Neural progenitor cell (in vitro differentiated cells): ENCODE measurements at places on chromosomes 1 and 21. TPM values are rescaled to one million over a fixed set of nuclear protein-coding genes. Genes with fewer than 3 reads are reported as not detected.

The DNAJC11 gene
- 39.4 and 47.6 TPM in 2 replicates for total RNA-seq

DNA sequence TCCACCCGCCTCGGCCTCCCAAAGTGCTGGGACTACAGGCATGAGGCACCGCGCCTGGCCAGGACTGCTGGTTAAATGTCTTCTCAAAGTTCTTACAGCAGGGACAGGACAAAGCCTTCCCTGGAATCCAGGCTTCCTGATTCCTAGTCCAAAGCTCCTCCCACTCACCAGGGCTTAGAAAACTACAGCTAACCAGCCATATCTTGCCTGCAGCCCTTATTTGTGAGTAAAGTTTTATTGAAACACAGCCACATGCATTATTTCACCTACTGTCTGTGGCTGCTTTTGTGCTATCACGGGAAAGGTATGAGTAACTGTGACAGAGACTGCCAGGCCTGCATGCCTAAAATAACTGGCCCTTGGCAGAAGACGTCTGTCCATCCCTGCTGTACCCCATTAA is 24.4 kb downstream of the TMCO4 start:
- no peak for DNase-seq

DNA sequence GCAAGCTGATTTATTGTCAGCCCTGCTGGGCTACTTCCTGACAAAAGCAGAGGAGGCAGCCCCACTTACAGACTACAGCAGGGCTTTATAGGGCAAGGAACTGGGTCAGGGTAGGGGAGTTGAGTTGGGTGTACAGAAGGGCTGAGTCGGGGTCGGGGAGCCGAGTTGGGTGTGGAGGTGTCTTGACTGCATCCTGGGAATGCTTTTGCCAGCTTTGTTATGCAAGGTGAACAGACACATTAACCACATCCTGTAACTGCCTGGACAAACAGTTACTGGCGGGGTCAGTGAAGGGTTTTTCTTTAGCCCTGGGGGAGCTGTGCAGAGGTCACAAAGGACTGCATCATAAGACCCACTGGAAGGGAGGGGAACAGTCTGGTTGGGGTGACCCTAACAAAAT is 39.1 kb upstream of the GBP5 start:
- no peak for DNase-seq

The KIRREL1 gene
- 39.5 and 70.7 TPM in 2 replicates for total RNA-seq

DNA sequence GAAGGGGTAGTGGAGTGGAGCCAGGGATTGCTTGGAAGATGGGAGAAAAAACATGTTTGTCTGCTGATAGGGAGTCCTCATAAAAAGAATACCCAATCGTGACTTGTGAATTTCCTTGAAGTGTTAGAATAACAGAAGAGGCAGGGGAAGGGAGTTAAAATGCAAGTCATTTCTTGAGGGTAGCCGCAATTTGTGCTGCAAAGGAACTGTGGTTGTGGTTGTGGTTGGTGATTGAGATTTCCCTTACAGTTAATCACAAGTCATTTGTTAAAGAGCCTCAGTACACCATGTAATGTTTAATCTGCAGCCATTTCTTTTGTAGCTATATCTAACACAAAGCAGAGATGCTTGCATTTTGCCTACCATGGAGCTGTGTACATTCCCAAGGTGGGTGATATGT is 38.5 kb upstream of the EGLN1 start:
- DNase-seq: no peak

DNA sequence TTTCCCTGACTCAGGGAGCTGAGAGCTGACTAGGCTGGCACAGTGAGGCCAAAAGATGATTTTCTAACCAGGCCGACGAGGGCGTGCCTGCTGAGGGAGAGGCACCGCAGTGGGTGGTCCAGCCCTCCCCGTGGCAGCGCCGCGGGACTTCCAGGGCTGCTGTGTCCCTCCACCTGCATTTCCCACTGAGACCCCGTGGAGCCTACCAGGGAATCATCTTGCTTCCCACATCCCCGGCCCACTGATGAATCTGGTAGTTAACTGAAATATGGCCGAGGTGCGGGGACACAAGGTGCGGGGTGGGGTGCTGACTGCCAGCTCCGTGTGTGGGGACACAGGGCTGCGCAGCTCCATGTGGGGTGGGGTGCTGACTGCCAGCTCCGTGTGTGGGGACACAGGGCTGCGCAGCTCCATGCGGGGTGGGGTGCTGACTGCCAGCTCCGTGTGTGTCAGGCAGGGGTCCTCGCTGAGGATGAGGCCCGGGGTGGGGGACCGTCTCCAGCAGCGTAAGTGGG is 10.4 kb downstream of the WRAP73 start:
- DNase-seq: no peak

The KRTAP6-1 gene
- not detected in 2 replicates for total RNA-seq

DNA sequence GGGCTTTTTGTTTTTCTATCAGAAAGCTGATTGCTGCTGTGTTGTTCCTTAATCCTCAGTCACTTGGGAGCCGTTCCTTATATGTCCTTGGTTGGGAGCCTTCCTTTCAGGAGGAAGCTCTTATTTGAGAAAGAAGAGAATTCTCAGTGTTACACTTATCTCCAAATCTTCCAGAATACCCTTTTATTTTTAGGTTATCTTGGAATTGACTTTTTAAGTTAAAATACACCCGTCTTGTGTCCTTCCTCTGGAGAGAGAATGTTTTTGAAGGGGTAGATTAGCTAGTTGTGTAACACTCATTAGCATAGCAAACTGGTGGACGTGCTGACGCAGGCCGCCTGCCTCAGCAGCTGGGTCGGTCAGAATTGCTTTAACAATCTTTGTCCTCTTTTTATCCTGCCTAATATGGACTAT is 42.1 kb downstream of the LRRC8B start:
- DNase-seq: peak; percentile 68

GRCh38 chr1:52503706-52504105 is 49.2 kb downstream of the TUT4 start:
- no peak for DNase-seq

The EPHA10 gene
- 0.53 TPM in 1 of 2 replicates, not detected in the other for total RNA-seq

The TSACC gene
- 0.87 TPM in 1 of 2 replicates, not detected in the other for total RNA-seq

DNA sequence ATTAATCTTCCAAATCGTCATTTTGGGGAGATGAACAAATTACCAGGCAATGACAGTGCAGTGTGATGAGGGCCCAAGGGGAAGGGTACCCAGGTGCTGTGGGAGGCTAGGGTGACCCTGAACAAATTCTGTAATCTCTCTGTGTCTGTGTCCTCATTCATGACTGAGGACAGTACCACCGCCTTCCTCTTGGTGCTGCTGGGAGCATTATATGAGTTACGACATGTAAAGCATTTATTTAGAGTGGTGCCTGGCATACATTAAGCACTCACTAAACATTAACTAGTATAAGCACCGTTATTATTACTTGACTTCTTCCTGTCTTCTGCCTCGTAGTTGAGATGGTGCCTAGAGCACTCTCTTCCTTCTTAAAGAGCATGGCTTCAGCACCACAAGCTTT is 468.2 kb upstream of the VAMP3 start:
- no peak for DNase-seq

GRCh38 chr1:16077406-16078245 is 4.2 kb upstream of the FAM131C start:
- peak; percentile 3 for DNase-seq

DNA sequence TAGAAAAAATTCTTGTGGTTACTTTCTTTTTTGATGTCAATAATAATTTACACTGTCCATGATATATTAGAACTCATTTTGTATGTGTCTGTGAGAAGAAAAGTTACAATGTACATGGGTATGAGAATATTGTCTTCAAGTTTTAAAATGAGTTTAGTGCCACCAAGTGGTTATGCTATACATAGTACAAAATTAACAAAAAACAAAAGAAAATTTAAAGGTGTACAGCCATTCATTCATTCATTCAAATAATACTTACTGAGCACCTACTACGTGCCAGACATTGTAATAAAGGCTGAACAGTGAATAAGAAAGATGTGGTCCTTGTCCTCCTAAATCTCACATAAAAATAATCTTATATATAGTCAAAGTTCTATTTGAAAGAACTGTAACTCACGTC is 27.7 kb downstream of the UCHL5 start:
- DNase-seq: no peak

The RBM34 gene
- 90.4 and 107 TPM in 2 replicates for total RNA-seq

DNA sequence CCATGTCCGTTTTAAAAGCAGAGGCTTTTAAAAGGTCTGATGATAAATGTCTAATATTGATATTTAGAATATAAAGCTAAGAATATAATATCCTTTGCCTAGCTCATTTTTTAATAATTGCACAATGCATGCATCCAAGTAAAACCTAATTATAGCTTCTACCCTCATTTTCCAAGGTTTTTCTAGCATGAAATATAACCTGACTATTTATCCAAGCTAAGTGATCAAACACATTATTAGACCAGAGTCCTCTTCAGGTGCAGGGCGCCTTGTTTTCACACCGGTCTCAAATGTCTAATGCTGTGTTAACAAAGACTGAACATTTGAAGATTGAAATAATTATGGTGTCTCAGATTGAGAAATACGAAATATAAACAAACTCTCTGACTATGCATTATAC is 648.9 kb upstream of the CXADR start:
- DNase-seq: no peak

GRCh38 chr1:62240651-62241370 is 46.2 kb downstream of the L1TD1 start:
- no peak for DNase-seq

The LCE3E gene
- not detected in 2 replicates for total RNA-seq

DNA sequence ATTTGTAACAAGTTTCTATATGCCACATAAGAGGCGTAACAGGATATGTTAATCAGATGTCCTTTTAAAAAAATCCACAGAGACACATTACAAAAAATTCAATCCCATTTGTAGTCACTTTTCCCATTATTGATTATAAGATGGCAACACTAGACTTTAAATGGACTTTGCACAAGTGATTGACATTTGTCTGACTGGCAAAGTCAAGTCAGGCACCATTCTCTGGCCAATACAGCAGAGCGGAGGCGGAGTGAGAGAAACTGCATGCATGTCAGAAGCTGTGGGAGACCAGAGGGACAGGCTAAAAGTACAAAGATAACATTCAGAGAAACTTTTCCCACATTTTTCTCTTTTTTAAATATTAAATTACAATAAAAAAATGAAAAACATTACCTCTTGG is 28.1 kb upstream of the RGS5 start:
- DNase-seq: no peak

DNA sequence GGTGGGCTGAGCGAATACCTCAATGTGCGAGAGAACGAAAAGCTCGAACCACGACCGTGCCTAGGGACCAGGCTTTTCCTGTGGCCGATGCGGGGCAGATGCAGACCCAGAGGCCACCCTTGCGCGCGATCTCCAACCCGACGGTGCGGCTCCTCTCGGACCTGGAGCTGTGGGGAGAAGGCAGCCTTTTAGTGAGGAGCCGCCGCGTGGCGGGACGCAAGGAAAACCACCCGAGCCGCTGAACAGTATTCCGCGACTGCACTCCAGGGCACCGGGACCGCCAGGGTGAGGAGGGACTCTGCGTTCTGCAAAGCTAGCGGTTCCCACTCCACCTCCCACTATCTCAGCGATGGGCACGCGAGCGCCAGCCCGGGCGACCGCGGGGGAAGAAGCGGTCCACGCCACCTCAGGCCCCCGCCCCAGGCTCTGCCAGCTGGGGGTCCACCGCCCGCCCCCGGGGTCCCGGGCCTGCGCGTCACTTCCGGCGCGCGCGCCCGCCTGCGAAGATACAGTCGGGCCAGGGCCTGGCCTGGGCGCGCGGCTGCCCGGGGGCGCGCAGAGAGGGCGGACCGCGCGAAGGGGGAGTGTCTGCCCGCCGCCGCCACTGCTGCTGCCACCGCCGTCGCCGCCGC is 66.5 kb upstream of the PRKACB start:
- peak; percentile 94 for DNase-seq
